Fibroblast of mammary gland (primary cell): ENCODE measurements at places on chromosomes 7 and 10.

DNA sequence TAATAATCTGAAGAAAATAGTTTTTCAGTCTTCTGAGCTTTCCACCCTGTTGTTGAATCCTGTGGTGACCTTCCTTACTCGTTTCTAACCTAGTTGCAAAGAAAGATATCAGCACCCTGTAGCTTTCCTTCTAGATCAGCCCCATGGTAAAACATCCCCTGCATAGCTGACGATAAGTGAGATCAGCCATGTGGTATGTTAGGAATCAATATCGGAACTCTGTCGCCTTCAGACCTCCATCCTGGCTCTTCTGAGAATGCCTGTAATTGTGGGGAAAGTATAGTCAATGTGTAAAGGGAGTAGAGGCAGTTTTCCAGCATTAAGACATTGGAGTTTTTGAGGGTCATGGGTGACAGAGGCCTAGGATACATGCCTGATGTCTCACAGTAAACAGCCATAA is 151.8 kb downstream of the LRRC4 start:
- no peak for DNase-seq

GRCh38 chr7:158101821-158102450 is 485.7 kb downstream of the PTPRN2 start:
- DNase-seq, result no peak

DNA sequence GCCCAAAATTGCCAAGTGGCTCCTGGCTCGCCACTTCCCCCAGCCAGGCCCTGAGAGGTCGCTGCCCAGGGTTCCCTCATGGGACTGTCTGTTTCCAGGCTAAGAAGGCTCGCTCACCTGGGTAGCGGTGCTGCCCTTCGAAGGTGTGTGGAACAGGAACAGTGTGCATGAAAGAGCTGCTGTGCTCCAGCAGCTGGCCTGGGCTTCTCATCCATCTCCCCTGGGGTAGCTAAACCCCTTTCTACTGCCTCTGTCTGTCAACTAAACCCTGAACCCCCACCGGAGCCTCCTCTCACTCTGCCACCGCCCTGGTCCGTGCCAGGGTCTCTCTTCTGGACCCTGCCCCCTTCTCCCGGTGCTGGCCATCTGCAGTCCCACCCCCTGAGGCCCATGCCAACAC is 152.9 kb downstream of the EBF3 start:
- DNase-seq, result no peak

DNA sequence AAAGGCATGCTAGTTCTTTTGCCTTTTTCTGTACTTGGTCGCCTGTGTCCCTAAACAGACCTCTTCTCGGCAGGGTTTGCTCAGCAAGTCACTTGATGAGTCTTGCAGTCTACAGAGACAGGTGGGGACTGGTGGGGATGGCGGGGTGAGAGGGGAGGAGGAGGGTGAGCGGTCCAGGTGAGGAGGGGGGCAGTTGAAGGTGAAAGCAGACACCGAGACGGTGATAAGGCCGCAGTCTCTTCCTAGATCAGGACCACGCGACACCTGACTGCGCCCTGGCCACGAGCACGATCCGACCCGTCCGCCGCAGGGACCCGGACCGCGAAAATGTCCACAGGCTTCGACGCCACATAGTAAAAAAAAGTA is 566 bp downstream of the ASNS start:
- no peak for DNase-seq

GRCh38 chr10:122630526-122630925 is 69.1 kb downstream of the C10orf120 start:
- DNase-seq, result no peak

- DNase-seq, result no peak
Measured at GRCh38 chr10:75335983-75336382, 65.6 kb downstream of the ZNF503 start.

DNA sequence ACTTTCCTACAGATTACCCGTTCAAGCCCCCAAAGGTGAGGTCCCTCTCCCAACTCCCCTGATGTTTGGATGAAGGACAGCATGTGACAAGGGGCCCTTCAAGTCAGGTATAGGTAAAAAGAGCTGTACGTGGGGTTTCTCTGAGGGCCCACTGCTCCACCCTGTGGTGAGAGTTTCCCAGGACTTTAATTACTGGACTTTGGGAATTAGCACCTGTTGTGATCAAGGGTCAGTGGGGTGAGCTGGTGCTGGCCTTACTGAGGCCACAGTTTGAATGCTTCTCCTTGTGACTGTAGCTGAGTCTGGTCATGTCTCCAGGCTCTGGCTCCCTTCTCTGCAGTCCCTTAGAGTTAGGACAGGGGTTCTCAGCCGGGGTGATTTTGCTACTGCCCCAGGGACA is 16.8 kb downstream of the UBE2D4 start:
- DNase-seq, result no peak

DNA sequence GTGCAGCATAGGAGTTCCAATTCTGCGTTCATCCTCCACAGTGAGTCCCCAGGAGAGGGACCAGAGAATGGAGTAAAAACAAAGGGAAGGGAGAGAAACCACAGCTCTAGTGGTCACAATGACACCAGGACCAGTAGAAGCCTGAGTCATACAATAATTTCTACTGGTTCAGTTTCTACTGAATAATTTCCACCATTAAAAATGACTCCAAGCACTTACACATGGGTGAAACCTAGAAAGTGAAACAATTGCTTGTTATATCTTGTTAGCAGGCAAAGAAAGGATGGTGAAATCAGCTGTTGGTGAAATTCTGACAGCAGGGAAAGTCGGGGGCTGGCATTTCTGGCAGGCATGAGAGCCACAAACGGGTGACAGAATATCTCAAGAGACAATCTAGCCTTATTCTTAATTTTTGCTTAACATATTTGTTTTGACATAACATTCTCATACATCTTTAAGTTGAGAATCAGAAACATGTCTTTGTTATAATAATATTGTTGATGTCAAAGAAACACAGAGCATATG is 1065.8 kb upstream of the C7orf33 start:
- no peak for DNase-seq

DNA sequence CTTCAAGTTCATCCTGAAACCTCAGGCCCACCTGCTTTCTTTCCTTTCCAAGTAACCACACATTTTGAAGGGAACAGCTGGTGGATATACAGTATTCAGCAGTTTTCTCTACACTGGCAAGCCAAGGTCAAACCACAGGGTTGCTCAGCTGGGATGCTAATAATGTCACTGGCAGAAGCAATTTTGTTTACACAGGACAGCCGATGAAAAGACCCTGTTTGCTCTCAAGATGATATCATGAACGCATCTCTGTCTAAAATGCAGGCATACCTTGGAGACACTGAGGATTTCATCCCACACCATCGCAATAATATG is 186.2 kb downstream of the USP6NL start:
- no peak for DNase-seq

GRCh38 chr7:113015034-113015645 is 71.5 kb downstream of the GPR85 start:
- peak; percentile 61 for DNase-seq
